ENCODE measurements at places on chromosomes 2 and 18.

- no peak for DNase-seq
- no peak overlapping the region for H3K4me3 ChIP-seq
- no peak overlapping the region for H3K27ac ChIP-seq
- no peaks in the 10 kb centered on the region for H3K27me3 ChIP-seq
- no peaks in the 10 kb centered on the region for H3K36me3 ChIP-seq
These were observed 238.9 kb upstream of the NT5C1B start for GRCh38 chr2:18828296-18828695.

DNA sequence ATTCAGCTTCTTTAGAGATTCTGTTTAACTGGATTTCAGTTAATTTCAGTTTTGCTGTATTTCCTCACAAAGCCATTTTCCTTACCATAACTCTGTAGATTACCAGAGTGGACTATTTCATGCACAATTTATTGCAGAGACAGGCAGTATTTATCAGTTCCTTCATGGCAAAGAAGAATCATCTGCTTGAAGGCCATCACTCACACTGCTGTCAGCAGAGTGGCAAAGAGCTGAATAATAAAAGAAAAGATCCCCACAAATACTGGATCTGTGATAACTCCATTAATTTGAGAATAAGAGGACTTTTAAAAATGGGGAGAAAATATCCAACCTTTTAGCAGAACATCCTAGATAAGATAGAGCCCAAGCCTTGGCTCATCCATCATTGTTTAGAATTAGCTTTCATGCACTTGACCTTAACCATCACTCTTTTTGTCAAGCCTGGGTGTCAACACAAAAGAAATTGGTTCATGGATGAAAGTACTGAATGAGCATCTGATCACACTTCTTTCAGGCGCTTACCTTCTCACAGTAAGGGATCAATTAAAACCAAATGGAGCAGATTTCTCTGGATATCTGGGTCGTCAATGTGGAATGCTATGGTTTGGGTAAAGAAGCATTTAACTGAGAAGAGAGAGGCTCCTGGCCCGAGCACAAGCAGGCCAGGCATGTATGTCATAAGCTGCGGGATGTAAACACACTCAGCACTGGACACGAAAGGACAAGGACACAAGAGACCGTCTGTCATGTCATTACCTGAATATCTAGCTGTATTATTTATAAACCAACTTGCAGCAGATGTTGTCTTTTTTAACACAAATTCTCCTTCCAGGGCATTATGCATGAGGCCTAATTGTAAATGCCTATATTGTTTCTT lies 376.2 kb downstream of the ZNF521 start:
- H3K27ac ChIP-seq = no peak overlapping the region
- DNase-seq = no peak
- no peaks in the 10 kb centered on the region for H3K27me3 ChIP-seq
- H3K36me3 ChIP-seq = no peaks in the 10 kb centered on the region
- no peak overlapping the region for H3K4me3 ChIP-seq
- H3K4me1 ChIP-seq = no peaks in the 10 kb centered on the region

- H3K27ac ChIP-seq = no peak overlapping the region
- H3K36me3 ChIP-seq = no peaks in the 10 kb centered on the region
- H3K4me3 ChIP-seq = no peak overlapping the region
- DNase-seq = no peak
- no peaks in the 10 kb centered on the region for H3K4me1 ChIP-seq
These were observed 143.4 kb upstream of the SMAD7 start for GRCh38 chr18:49094136-49094535.

DNA sequence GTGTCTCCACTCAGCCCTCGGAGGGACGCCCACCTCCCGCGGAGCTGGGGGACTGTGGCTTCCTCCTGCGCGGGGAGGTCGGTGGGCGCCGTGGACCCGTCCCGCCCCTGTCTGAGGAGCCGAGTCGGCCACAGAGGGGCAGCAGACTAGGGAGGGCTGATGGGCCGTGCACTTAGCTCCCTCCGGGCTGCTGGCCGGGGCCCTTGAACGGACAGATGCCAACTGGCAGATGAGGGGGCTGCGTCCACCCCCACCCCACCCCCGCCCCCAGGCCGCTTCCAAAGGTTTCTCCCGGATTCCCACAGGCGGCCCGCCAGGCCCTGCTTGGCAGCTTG lies 10.4 kb upstream of the UBE2F start:
- peak overlapping the region; percentile 22 for H3K4me3 ChIP-seq
- no peak for DNase-seq
- H3K4me1 ChIP-seq = peaks cover 5% of the 10 kb centered on the region
- H3K27me3 ChIP-seq = no peaks in the 10 kb centered on the region
- H3K36me3 ChIP-seq = no peaks in the 10 kb centered on the region
- no peak overlapping the region for H3K27ac ChIP-seq

GRCh38 chr2:16632598-16632997 lies 33.0 kb downstream of the CYRIA start:
- no peak overlapping the region for H3K4me3 ChIP-seq
- DNase-seq = no peak
- H3K36me3 ChIP-seq = no peaks in the 10 kb centered on the region
- no peaks in the 10 kb centered on the region for H3K4me1 ChIP-seq
- H3K27me3 ChIP-seq = no peaks in the 10 kb centered on the region

DNA sequence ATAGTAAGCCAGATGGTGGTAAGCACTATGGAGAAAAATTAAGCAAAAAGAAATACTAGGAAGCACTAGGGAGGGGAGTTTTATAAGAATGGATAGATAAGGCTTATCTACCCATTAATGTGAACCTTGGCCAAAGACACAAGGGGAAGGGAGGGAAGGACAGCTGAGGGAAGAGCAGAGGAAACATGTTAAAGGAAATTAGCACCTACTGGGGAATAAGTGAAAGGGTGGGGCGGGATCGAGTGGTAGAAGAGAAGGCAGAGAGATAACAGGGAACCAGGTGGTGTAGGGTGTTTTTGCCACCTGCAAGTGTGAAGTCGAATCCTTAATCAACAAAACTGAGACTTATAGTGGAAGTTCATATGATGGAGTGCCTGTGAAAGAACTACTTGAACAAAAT lies 1.7 kb downstream of the UNC80 start:
- H3K27ac ChIP-seq = no peak overlapping the region
- H3K4me1 ChIP-seq = no peaks in the 10 kb centered on the region
- no peak for DNase-seq
- no peaks in the 10 kb centered on the region for H3K36me3 ChIP-seq

DNA sequence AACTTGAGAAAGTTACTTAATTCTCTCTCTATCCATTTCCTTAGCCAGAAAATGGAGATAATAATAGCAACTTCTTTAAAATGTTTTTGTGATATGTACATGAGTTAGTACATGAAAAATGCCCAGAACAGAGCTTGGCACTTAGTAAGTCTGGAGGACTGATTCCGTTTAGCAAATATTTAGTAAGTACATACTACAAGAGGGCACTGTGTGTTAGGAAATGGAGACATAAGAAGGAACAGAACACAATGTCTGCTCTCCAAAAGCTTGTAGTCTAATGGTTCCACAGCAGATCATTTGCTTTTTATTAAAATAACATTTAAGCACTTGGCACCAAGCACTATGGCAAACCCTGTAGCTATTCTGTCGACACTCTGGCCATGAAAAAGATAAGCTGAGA lies 47.5 kb upstream of the CDH20 start:
- H3K27me3 ChIP-seq = no peaks in the 10 kb centered on the region
- H3K4me1 ChIP-seq = no peaks in the 10 kb centered on the region
- no peak overlapping the region for H3K27ac ChIP-seq
- no peak for DNase-seq
- H3K4me3 ChIP-seq = no peak overlapping the region

GRCh38 chr2:25844089-25844488 lies 34.2 kb downstream of the ASXL2 start:
- DNase-seq = no peak
- no peak overlapping the region for H3K4me3 ChIP-seq
- no peaks in the 10 kb centered on the region for H3K36me3 ChIP-seq
- H3K4me1 ChIP-seq = no peaks in the 10 kb centered on the region
- H3K27me3 ChIP-seq = no peaks in the 10 kb centered on the region

GRCh38 chr2:126720638-126721037 lies 64.7 kb downstream of the GYPC start:
- no peak overlapping the region for H3K27ac ChIP-seq
- no peaks in the 10 kb centered on the region for H3K36me3 ChIP-seq
- no peak for DNase-seq
- no peaks in the 10 kb centered on the region for H3K27me3 ChIP-seq
- no peak overlapping the region for H3K4me3 ChIP-seq
- no peaks in the 10 kb centered on the region for H3K4me1 ChIP-seq

DNA sequence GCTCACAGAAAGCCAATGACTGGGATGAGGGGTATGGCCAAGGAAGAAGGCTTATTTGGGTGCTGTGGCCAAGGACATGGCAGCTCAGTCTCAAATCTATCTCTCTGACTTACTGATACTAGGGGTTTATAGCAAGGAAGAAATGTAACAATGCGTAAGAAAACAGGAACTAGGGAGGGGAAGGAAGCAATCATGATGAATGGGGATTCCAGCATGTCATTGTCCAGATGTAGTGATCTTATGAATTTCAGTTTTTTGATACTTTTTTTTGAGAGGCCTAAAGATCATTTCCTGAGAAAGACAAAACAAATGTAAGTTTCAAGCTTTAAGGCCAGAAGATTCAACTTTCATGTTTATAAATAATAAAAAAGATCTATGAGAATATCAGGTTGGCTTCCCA lies 298.6 kb upstream of the FAM98A start:
- no peak for DNase-seq
- no peaks in the 10 kb centered on the region for H3K27me3 ChIP-seq
- no peaks in the 10 kb centered on the region for H3K36me3 ChIP-seq
- H3K4me3 ChIP-seq = no peak overlapping the region
- H3K4me1 ChIP-seq = no peaks in the 10 kb centered on the region
- no peak overlapping the region for H3K27ac ChIP-seq

GRCh38 chr18:79186649-79187048 lies 117.5 kb downstream of the ATP9B start:
- DNase-seq = no peak
- no peaks in the 10 kb centered on the region for H3K36me3 ChIP-seq
- H3K4me3 ChIP-seq = no peak overlapping the region
- no peaks in the 10 kb centered on the region for H3K4me1 ChIP-seq
- no peaks in the 10 kb centered on the region for H3K27me3 ChIP-seq
- no peak overlapping the region for H3K27ac ChIP-seq

DNA sequence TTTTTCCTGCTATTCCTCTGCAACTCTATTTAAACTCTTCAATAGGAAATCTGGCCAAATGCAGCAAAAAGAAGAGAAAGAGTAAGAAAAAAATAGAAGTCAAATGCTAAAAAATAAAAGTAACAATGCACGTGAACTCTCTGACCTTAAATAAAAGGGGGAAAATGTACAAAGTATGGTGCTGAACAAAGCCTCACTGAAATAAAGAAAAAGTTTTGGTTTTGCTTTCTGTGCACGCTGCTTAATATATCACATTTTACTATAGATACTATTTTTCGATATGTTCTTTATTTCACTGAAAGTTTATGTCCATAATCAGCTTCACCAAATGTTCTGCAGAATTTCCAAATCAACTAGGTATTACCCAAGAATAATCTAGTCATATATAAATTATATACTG lies 396.3 kb downstream of the CBLN2 start:
- DNase-seq = no peak
- H3K4me3 ChIP-seq = no peak overlapping the region
- no peaks in the 10 kb centered on the region for H3K27me3 ChIP-seq
- no peaks in the 10 kb centered on the region for H3K4me1 ChIP-seq
- no peak overlapping the region for H3K27ac ChIP-seq

DNA sequence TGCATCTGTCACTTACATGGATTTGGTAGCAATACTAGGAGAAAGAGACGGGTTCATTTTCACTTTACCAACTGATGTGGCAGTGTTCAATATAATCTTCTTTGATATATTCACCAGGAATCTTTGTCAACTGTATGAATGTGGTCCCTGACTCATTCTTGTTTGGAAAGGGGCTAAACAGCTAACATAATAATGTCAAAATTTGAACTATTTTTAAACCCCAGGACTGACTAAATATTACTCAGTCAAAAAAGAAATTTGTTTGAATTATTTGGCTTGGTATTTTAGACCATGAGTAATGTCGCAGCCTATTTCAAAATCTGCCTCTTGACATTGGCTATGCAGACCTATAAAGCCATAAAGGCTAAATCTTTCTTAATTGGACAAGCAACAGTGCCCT lies 413.7 kb upstream of the RGPD4 start:
- H3K4me3 ChIP-seq = no peak overlapping the region
- no peak for DNase-seq
- no peaks in the 10 kb centered on the region for H3K4me1 ChIP-seq
- H3K27me3 ChIP-seq = no peaks in the 10 kb centered on the region
- no peaks in the 10 kb centered on the region for H3K36me3 ChIP-seq

DNA sequence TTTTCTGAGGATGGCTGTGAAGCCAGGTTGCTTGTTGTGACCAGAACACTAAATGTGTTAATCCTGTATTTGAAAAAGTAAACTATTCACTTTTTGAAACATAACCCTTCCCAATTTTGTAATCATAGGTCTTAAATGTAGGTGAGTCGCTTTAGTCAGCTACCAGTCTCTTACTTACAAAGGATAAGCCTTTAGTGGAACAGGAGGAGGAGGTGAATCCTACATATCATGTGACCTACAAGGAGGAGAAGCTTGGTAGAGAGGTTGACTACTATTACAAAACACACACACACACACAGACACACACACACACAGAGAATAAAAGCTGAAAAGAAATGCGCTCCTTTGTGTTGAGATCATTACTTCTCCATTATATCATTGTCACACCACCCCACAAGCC lies 59.9 kb upstream of the SPAG16 start:
- no peaks in the 10 kb centered on the region for H3K4me1 ChIP-seq
- H3K4me3 ChIP-seq = no peak overlapping the region
- DNase-seq = no peak
- H3K36me3 ChIP-seq = no peaks in the 10 kb centered on the region

GRCh38 chr2:168404764-168405163 lies 51.3 kb upstream of the CERS6 start:
- H3K27me3 ChIP-seq = no peaks in the 10 kb centered on the region
- no peaks in the 10 kb centered on the region for H3K36me3 ChIP-seq
- no peaks in the 10 kb centered on the region for H3K4me1 ChIP-seq
- no peak for DNase-seq
- no peak overlapping the region for H3K27ac ChIP-seq
- no peak overlapping the region for H3K4me3 ChIP-seq

- no peak overlapping the region for H3K27ac ChIP-seq
- H3K36me3 ChIP-seq = no peaks in the 10 kb centered on the region
- no peaks in the 10 kb centered on the region for H3K4me1 ChIP-seq
- no peak overlapping the region for H3K4me3 ChIP-seq
- H3K27me3 ChIP-seq = no peaks in the 10 kb centered on the region
These were observed 153.7 kb upstream of the SERTAD2 start for GRCh38 chr2:64807417-64807816.

DNA sequence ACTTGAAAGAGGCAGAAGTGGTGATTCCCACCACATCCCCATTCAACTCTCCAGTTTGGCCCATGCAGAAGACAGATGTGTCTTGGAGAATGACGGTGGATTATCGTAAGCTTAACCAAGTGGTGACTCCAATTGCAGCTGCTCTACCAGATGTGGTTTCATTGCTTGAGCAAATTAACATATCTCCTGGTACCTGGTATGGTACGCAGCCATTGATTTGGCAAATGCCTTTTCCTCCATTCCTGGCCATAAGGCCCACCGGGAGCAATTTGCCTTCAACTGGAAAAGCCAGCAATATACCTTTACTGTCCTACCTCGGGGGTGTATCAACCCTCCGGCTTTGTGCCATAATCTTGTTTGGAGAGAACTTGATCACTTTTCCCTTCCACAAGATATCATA lies 411.5 kb upstream of the SMIM21 start:
- no peak overlapping the region for H3K27ac ChIP-seq
- no peak for DNase-seq
- H3K4me1 ChIP-seq = no peaks in the 10 kb centered on the region
- no peak overlapping the region for H3K4me3 ChIP-seq
- no peaks in the 10 kb centered on the region for H3K36me3 ChIP-seq
- no peaks in the 10 kb centered on the region for H3K27me3 ChIP-seq
